Activated CD4-positive, alpha-beta T cell treated with anti-CD3 and anti-CD28 coated beads for 1 hour (primary cell): ENCODE measurements at places on chromosomes 11 and 22.

GRCh38 chr11:47905358-47906059 lies 57.4 kb upstream of the NUP160 start:
- DNase-seq, result no peak

DNA sequence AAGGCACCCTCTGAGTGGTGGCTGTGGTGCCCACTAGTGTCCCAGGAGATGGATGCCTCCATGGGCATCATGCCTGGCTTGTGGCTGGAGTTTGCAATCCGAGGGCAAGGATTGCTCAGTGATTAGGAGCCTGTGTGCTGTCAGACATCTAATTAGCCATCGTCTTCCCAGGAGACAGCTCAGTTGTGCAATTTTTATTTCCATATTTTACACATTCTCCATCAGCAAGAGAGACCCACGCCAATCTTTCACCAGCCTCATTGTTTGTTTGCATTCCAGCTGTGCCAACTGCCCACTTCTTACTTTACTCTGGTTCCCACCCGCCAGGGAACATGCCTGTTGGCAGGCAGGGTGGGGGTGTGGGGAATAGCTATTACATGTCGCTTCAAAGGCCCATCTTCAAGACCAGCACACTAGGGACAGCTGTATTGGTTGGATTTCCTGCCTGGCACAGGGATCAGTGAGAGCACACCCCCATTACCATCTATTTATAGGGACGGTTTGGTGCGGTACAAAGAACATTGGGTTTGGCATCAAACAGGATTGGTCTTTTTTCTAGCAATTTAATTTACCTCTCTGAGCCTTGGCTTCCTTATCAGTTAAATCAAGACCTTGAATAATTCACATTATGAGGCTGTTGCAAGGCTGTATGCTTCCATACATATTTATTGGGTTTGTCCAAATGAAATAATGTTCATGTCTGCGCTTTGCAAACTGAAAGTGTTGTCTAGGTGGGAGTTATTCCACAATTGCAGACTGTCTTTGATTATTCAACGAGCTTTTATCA lies 80.7 kb upstream of the NAV2 start:
- DNase-seq, result no peak

- DNase-seq, result no peak
These were observed 11.2 kb upstream of the SF1 start for GRCh38 chr11:64789331-64790204.

DNA sequence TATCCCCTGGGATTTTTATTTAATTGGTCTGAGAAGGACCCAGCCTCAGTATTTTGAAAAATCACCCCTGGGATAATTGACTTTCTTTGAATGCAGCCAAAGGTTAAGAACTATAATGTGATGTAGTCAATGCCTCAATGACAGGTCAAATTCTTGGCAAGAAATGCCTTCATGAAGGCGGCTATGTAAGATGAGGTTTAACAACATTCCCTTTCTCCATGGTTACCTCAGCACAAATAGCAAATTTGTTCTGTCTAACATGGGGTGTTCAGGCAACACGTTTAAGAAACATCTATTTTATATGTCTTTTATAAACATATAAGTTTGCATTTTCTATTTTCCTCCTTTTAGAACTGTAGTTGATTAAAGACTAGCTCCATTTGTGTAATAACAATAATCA lies 5.3 kb downstream of the SLN start:
- no peak for DNase-seq

DNA sequence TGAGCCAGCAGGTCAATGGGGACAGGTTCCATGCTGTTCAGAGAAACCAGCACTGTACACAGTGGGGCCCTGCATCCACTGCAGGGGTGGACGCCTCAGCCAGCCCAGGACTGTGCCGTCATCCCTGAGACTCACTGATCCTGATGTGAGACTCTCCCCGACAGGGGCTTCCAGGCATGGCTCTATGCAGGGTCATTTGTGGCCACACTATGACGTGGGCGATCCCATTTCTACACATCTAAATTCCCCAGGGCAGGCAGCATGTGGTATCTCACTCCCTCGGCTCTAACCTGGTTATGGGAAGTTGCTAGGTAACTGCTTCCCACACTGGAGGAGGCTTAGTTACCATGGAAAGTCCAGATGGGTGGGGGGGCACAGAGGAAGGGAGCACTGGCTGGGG lies 14.2 kb upstream of the FAM83F start:
- DNase-seq, result no peak

DNA sequence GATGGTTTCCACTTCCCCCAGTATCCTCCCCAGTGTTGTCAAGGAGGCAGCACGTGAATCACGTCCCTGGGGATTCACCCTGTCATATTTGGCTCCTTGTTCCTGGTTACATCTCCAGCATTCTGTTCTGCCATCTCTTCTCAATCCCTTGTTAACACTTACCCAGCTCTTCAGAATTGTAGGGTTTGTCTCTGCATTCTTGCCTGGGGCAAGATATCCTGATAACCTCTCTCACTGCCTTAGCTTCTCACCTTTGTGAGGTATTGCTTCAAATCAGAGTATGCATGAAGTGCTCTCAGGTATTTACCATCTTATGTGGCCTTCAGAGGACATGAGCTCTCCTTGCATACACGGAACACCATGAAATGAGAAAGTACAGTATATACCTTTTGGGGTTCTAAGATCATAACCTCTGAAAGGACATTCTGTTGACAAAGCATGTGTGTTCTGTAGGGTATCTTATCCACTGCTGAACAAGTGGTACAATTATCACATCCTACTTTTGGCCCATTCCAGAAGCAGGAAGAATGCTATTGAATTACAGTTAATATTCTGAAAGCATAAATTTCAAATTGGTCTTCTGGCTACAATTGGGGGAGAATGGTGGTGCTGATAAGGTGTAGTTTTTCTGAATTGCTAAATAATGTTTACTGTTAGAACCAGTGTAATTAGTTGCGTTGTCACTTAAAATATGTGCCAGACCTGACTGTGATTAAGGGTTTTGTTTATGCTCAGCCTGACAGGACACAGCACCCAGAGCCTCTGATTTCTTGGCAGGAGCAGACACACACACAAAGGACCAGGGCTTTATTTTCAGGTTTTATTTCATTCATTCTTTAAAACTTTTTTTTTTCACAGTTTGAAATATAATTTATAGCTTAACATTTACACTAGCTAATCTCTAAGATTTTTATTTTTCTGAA lies 32.7 kb downstream of the VSTM5 start:
- no peak for DNase-seq

GRCh38 chr11:68509066-68509465 lies 48.5 kb downstream of the PPP6R3 start:
- no peak for DNase-seq

- no peak for DNase-seq
These were observed 64.1 kb downstream of the SLC1A2 start for GRCh38 chr11:35355102-35355749.

DNA sequence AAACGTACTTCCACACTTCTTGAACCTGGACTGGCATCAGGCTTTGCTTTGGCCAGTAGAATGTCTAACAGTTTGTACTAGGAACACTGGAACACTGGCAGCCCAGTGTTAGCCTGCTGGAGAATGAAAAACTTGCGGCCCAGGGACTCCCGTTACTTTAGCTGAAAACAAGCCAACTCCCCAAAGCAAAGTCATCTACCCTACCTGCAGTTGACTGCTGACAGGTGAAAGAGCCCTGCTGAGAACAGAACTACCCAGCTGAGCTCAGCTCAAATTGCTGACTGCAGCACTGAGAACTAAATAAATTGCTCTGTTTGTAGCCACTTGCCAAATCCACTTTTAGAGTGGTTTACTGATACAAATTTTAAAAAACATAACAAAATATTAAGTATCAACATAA lies 342.5 kb downstream of the LRRC4C start:
- DNase-seq, result no peak

GRCh38 chr11:77381729-77382665 lies 80.5 kb upstream of the GDPD4 start:
- no peak for DNase-seq

DNA sequence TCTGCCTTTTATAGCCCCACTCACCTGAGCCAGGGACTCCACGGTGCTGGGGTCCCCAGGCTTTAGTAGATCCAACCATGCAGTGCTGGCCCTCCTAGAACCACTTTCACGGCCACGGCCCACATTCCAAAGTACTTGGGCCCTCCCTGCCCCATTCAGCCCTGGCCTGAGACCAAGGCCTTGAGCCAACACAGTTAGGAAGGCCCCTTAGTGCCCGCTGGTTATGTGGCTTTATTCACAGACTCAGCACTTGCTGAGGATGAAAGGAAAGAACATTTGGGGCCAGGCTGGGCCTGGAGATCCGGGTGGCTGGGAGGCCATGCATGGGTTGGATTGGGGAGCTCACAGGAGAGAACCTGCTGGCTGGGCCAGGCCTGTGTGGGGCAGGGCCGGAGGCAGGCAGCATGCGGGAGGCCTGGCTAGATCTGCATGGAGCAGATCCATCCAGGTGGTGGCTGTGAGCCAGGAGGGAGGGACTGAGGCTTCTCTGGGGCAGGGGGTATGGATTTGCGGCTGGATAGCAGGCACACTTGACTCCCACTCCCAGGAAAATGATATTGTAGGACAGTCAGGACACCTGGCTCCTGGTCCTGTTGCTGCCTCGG lies 12.6 kb downstream of the CHRM1 start:
- no peak for DNase-seq

- no peak for DNase-seq
These were observed 9.4 kb upstream of the FANCF start for GRCh38 chr11:22634897-22635629.

DNA sequence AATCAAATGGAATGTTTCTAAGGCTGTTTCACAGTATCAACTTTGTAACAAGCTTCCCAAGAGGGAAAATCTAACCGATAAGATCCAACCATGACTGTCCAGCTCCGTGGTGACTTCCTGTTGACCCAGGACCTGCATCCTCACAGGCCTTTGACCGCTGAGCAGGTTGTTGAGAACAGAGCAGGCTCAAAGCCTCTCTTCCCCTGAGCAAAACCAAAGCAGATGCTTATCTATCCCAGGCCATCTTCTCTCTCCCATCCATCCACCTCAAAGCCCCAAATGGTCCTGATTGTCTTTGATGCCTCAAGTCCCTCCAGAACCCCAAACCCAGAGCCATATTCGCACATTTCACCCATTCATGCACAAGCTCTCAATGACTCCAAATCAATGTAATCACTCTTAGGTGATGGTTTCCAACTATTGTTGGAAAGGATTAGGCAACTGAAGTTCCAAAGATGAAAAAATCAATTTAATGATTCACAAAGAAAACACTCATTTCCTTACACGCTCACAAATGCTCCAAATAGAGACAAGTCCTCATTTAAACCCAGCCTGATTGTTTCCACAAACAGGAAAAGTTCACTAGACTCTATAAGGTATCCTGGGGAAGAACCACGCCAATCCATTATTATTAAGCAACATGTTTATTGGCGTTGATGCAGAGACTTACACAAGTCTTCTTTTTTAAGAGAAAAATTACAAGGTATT lies 48.7 kb downstream of the C11orf58 start:
- DNase-seq, result no peak

GRCh38 chr22:43325176-43325575 lies 18.0 kb downstream of the SCUBE1 start:
- no peak for DNase-seq

DNA sequence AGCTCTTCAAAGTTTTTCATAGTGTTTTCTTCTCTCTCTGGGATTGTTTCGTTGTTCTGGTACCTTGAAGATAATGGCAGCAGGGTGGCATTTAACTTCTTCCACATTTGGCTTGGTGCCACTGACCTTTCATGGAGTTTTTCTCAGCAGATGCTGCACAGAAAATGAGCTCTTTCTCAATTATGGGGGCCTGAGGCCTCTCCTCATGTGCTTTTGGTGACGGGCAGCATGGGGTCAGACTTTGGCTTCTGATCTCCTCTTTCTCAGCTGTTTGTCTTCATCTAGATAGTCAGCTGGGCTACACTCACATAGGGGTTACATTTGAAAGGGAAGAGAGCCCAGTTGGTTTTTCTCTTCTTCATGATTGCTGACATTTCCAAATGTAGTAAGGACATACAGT lies 76.3 kb downstream of the FAT3 start:
- no peak for DNase-seq

DNA sequence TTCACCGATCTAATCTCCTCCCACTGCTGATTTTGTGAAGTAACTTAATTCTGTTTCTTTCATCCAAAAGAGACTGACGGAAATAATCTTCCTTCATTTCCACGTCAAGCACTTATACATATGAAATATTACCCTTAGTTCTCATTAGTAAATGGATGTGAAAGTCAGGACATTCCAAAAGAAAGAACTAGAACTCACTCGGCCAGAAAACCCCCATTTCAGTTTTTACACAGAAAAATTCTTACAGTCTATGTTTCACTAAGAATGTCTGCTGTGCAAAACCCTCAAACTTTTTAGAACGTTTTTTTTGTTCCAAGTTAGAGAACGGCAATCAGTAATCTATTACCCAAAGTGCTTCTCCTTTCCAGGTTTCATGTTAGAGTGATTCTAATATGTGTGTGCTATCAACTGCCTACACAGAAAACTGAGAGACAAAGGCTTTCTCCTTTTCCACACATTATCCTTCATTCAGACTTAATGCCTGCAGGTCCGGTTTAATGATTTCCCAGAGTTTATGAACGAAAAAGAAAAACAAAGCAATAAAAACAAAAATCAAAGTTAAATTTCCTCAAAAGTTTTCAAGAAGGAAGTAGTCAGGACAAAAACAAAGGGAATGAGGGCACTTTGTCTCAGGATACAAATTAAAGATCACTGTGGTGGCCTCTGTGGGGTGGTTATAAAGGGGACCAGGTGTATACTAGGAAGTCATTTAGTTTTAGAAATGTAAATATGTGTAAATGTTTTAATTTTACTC lies 11.3 kb upstream of the SESN3 start:
- DNase-seq, result no peak

DNA sequence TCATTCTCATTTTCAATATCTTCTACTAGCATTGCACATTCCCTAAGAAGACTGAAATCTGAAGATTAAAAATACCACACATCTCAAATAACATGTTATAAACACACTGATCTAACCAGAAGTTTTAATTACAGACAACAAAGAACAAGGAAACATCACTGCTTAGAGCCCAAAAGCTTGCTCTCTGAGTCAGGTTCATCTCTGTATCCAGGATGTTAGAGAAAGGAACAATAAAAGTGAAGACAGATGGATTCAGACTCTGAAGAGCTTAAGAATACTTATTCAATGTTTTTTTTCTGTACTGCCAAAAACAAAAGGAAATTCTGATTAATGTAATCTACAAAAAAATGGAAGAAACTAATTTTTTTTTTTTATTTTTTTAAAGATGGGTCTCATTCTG lies 16.5 kb downstream of the RDX start:
- no peak for DNase-seq

GRCh38 chr11:93194673-93195291 lies 3.0 kb downstream of the SLC36A4 start:
- no peak for DNase-seq

DNA sequence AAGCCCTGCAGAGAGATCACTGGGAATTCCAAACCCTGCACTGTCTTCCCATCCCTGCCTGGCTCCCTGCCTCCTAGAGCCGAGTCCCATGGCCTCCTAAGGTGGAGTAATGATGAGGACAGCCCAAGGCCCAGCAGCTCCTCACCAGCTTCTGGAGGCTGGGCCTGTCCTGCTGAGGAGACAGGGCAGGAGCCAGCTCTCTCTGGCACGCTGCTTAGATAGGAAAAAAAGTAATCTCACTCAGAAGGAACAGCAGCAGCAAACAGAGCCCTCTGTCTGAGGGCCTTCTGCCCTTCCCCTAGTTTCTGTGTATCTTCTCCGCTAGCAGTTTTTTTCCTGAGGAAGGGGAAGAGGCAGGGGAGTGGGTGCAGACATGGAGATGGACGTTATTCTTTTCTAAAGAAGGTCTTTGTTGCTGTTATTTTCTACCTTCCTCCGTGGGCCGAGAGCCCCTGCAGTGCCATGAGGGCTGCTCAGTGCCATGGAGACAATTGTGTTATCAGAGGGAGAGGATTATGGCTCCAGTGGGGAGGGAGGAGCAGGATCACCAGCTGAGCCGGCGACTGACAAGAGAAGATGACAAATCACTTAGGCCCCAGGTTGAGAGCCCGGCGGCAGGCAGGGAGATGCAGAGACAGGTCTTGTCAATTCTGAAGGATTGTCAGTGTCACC lies 315.3 kb downstream of the BUD13 start:
- DNase-seq, result no peak
